ENCODE measurements at places on chromosomes 5 and 9.

DNA sequence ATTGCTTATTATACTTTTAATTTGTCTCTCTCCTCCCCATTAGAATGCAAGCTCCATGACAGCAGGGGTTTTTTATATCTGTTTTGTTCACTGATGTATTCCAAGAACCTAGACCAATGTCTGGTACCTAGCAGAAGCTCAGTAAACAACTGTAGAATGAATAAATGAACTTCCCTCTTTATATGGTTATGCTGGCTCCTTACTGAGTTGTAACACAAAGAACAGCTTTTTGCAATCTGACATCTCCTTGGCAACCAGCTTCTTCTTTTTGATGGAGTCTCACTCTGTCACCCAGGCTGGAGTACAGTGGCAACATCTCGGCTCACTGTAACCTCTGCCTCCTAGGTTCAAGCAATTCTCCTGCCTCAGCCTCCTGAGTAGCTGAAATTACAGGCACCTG is 13.6 kb downstream of the TRMO start:
- DNase-seq, result no peak

- no peak for DNase-seq
Measured at GRCh38 chr5:171579976-171580411, 160.5 kb downstream of the FGF18 start.

GRCh38 chr5:41768692-41769091 is 101.5 kb downstream of the OXCT1 start:
- no peak for DNase-seq

DNA sequence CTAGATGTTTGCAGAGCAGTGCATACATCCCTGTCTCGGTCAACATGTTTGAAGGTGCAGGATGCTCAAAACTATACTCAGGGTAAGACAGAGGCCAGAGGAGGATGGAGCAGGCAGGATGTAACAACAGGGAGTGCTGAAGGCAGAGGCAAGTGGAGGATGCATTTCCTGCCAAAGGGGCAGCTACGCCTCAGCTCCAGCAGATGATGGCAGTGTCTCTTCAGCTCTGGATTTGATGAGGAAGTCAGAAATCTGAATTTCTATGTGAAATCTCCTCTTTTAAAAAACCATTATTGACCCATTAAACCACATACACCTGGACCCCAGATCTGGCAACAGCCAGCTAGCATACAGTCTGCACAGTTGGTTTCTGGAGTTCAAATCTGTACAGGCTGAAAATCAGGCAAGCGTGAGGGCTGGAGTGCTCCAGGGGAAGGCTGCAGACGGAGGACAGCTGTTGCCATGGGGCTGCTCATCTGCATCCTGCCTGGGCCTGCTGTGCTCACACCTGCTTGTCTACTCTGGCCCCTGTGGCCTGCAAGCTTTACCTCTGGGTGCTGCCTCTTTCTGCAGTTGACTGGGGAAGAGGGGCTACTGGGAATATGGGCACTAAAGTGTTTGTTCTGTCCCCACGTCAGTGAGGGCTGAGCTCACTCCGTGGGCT is 152.9 kb upstream of the SLC28A3 start:
- DNase-seq, result no peak

- DNase-seq, result no peak
Measured at GRCh38 chr9:17322882-17323864, 188.3 kb downstream of the CNTLN start.

GRCh38 chr5:141373673-141374317 is at the start of gene PCDHGA6:
TSS of gene PCDHGA6 (plus strand) at chr5:141373891. CDS start at chr5:141374084, 193 bp downstream.
- no peak for DNase-seq

GRCh38 chr9:3479514-3480352 is 46.1 kb downstream of the RFX3 start:
- DNase-seq, result no peak

DNA sequence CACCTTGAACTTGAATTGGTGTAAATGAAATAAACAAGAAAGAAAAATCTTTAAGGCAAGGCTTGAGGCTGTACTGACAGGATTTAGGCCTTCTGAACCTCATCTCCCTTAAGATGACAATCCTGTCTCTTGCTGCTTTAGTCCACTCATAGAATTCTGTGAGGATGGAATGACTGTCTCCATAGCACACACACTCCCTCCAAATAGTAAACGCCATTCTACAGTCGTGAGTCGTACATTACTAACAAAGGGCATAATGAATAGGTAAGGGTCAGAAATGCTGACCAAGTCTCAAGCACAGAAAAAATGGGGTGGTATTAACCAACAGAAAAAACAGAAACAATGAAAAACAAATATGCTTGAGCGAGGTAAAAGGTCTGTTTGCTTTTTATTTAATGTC is 71.8 kb upstream of the SIMC1 start:
- DNase-seq, result no peak

DNA sequence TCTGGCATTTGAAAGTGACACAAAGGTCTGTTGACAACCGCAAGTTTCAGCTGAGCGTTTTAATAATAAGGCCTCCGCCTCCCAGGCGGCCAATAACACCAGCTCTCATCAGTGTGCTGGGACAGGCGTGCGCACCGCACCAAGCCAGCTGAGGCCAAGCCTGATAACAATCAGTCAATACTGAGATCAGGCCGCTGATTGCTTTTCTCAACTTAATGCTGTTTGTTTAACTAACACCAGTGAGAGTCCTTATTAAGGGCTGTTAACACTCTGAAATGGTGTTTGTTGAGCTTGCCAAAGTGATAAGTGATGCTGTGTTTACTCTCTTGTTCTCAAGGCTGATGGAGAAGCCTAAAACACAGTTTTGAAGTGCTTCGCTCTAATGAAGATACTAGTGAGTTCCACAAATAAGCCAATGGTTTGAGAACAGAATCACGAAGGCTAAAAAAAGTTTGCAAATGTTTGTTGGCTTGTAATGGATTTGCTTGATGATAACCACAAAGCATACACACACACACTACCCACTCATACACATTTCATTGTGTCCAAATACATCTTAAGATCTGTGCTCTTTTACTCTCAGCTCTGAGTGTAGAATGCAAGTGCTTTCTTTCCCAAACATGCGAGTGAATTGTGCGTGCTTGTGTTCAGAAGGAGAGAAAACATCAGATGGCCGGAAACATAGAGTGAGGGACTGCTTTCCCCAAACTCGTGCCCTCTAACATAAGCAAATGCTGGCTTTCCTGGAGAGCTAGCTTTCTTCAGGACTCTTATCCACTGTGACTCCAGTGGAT is 330.4 kb upstream of the KLF4 start:
- DNase-seq, result peak; percentile 66

GRCh38 chr5:112012104-112012503 is 255.1 kb upstream of the NREP start:
- DNase-seq, result no peak

GRCh38 chr5:1836176-1836890 is 35.1 kb downstream of the NDUFS6 start:
- DNase-seq, result no peak

DNA sequence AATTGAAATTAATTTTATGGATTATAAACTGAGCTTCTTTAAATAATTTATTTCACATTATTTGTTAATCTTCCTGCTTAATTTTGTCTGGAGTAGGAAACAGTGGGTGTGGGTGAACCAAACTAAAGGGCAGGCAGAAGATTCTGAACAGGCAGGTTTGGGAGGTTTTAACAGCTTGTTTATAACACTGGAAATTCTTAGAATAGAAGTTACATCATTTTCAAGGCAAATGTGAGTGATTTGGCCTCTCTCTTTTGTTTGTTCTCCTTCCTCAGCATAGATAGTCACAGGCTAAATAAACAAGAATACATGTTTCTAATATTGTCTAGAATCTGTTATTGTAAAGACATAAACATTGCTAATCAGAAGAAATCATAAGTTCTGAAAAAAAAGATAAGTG is 970.9 kb upstream of the NUDT12 start:
- no peak for DNase-seq
